ENCODE measurements at places on chromosomes 12 and 14. TPM values are rescaled to one million over a fixed set of nuclear protein-coding genes. Genes with fewer than 3 reads are reported as not detected.

The C14orf119 gene
- 53.8 TPM for total RNA-seq

- DNase-seq: no peak
Observed at GRCh38 chr12:51751661-51752060, 96.9 kb downstream of the FIGNL2 start.

DNA sequence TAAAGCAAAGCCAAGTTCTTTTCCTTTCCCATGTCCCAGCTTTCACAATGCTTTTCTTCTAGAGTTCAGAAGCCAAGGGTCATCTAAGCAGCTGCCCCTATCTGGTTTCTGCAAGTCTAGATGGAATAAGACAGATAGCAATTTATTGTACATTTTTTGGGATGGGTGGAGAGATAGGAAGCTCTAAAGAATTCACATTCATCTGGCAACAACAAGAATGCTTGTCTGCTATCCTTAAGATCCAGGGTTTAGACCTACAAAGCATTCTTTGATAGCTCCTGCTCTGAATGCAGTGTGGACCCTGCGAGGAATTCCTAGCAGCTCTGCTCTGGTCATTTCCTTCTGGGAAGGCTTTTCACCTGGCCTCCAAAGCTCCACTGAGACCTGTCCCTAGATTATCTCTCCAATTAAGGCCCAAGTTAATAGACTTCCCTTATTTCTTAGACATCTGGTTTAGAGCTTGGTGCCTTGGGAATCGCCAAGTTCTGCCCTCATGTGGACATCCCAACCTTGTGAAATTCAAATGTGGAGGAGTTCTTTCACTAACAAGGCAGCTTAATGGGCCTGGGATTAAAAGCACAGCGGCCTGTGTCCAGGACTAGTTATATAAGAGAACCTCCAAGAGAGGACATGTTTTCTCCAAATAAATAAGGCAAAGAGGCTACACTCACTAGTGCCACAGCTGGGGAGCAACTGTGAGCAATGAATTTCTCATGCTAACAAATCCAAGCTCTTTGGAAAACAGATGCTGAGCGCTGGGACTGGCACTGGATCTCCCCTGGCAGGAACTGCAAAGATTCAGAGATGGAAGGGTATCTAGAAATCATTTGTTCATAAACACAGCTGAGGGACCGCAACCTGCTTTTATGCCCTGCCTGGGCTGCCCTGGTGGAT is 384.5 kb upstream of the DDHD1 start:
- DNase-seq: peak; percentile 27

DNA sequence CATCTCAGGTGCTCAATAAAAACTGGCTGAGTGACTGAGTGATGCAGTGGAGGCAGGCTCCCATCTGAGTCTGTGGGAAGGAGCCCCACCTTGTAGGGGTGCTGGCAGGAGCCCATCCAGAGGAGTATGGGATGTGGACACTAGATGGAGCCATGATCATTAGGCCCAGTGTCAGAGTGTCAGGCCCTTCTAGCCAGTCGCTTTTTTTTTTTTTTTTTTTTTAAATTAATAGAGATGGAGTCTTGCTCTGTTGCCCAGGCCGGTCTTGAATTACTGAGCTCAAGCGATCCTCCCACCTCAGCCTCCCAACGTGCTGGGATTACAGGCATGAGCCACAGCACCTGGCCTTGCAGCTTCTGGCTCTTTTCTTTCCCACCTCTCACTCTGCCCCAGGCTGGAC is 11.5 kb downstream of the RITA1 start:
- peak; percentile 65 for DNase-seq

GRCh38 chr12:223841-224240 is 9.9 kb upstream of the SLC6A12 start:
- no peak for DNase-seq

GRCh38 chr12:130514149-130514551 is 176.5 kb downstream of the PIWIL1 start:
- DNase-seq: no peak

DNA sequence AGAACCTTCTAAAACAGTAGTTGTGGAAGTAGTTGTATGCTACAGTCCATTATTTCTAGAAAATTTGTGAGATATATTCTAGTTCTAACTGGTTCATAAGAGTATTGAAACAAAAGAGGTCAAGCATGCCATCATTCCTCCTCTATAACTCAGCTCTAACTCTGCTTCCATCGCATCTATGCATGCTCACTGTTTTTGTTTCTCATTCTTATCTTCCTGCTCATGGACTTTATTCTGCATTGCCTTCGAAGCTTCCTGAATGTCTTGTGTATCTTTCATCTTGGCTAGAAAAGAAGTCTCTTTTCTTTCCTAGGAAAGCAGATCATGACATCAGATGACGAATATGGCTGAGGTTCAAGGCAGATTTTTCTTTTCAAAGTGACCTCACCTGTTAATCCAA is 402 bp downstream of the LMNTD1 start:
- no peak for DNase-seq

DNA sequence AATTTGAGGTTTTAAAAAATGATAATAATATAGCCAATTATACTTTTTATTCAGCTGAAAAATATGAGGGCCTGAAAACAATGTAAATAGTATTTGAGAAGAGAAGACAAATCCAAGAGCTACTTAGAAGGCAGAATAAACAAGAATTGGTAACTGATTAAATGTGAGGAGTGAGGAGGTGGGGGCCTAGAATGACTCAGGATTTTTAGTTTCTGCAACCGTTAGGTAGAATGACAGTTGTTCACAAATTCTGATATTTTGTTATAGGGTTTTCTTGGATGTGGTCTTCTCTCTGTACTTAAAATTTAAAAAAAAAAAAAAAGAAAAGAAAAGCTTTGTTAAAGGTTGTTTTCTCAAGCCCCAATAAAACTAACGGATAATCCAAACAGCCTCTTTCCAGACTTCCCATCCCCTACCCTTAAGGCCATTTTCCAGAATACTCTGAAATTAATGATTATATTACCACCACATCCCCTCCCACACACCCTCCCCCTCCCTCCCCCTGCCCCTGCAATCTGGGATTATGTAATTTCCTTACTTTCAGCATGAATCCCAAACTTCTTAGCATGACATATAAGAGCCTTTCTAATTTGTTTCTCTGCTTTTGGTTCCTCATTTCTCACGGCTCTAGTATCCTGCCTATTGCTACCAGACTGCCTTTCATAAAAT is 50.4 kb downstream of the LRP6 start:
- no peak for DNase-seq

- no peak for DNase-seq
Observed at GRCh38 chr12:123013185-123014095, 33.0 kb downstream of the ARL6IP4 start.

DNA sequence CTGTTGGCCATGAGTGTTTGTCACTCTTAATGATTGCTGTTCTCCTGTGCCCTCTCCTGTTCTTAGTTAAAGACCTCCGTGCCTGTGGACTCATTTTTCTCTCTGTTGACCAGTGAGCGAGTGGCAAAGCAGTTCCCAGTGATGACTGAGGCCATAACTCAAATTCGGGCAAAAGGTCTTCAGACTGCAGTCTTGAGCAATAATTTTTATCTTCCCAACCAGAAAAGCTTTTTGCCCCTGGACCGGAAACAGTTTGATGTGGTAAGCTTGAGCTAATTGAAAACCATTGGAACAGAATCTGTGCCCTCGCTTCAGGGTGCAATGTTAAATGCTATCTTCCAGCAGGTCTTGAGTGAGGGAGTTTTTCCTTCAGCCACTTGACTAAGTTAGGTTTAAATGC is 19.8 kb downstream of the ACAD10 start:
- no peak for DNase-seq

The KERA gene
- not detected for total RNA-seq

DNA sequence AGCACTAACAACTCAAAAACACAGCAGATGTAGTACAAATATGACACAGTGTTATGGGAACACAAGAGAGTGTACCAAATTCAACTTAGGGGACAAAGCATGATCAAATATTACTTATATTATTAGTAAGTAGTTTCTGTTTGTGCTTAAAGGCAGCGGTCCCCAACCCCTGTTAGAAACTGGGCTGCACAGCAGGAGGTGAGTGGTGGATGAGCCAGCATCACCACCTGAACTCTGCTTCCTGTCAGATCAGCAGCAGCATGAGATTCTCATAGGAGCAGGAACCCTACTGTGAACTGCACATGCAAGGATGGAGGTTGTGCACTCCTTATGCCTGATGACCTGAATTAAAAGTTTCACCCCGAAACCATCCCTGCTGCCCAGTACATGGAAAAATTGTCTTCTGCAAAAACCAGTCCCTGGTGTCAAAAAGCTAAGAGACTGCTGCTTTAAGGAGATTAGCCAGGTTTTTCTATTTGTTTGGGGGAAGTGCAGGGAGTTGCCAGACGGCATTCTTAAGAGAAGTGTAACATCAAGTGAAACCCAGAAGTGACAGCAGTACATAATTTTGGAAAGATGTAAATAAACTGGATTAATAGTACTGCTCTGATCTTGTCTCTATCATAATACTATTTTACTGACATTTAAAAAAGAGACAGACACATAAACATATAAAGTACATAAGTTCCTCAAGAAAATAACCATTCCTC is 26.7 kb downstream of the GTF2A1 start:
- DNase-seq: no peak

DNA sequence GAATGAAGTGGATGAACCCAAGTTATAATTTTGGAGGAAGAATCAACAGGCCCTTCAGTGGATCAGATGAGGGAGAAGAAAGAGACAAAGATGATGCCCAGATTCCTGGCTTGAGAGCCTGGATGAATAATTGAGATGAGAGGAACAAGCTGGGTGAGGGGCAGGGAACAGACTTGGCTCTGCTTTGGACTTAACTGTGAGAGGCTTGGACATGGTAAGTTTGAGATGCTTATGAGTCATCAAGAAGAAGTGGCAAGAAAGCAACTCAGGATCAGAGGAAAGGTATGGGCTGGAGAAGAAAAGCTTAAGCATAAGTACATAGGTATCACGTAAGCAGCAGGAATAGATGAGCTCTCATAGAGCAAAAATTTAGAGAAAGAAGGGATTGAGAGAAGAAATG is 55.3 kb downstream of the FIGNL2 start:
- DNase-seq: no peak

The TMEM121 gene
- 0.37 TPM for total RNA-seq

GRCh38 chr12:124742111-124742510 is 121.6 kb downstream of the SCARB1 start:
- DNase-seq: peak; percentile 57

GRCh38 chr12:24719293-24719721 is 229.6 kb downstream of the BCAT1 start:
- no peak for DNase-seq

DNA sequence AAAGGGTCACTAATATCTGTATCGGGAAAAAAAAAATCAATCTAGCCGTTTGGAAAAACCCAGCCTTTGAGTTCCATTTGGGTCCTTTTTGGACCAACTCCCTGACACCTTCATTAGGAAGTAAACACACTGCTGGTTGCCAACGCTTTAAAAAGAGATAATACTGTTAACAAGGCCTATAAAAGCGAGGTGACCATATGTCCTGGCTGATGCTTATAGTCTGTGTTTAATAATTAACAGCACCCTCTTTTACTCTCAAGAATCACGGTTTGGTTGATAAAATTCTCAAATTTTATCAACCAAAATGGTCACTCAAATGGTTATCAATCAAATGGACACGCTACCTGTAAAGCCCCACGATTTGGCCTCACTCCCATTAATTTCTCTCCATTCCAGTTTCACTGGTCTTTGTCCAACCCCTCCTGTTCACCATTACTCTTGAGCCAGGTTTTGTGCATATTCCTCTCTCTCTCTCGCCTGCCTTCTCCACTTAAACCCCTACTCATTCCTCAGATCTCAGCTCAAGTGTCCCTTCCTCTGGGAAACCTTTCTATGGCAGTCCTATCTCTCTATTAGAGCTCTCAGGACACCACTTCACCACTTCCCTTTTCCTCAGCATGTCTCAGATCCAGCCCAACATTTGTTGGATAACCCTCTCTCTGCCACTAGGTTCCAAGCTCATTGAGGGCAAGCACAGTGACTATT is 9.5 kb downstream of the BTG1 start:
- DNase-seq: no peak

All from left colon (tissue), 2 donors.